ENCODE measurements at places on chromosomes 3 and 15. TPM values are rescaled to one million over a fixed set of nuclear protein-coding genes. Genes with fewer than 3 reads are reported as not detected.

DNA sequence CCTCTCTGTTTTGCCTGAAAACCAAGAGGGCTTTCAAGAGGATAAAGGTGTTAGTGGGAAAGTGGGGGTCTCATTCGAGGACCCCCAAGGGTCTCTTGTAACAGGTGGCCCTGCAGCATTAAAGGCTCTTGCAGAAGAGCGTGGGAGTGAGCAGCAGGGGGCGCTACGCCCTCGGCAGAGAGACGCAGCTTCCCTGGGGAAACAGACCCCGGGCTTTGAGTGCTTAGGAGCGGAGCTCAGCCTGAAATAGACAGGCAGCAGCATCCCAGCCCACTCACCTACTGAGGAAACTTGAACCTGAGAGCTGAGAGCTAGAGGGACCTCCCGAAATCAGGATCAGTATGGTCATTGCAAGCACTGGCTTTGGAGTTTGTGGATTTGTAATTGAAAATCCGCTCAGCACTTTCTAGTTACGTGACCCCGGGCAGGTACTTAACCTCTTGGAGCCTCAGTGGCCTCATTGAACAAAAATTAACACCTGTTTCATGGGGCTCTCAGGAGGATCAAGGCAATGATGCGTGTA is 25.7 kb downstream of the RPLP1 start:
- DNase-seq = peak; percentile 83

DNA sequence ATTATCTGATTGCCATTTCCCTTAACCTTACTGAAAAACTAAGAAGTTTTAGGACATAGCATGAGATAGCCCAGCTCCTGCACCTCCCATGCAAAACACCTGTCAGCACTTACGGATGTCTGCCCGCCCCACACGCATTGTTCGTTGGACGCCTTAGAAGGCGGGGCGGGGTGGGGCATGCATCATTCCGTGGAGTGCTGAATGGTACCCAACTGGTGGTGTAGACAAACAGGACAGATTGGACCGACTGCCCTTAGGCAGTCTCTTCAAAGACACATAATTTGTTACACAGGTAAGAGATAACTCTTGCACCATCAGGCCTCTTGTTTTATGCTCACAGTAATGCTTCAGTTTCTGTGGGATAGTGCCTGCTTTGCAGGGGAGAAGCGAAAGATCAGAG is 93.8 kb downstream of the SMAD6 start:
- DNase-seq = no peak

DNA sequence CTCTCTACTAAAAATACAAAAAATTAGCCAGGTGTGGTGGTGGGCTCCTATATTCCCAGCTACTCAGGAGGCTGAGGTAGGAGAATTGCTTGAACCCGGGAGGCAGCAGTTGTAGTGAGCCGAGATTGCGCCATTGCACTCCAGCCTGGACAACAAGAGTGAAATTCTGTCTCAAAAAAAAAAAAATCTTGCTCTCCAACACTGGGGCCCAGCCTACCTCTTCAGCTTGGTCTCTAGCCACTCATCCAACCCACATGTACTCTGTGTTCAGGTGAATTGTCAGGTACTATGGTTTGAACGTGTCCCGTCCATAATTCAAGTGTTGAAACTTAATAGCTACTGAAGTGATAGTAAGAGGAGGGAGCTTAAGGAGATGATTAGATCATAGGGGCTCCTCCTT is 22.4 kb upstream of the RAB7A start:
- no peak for DNase-seq

- DNase-seq = no peak
These were observed 21.8 kb upstream of the KLHL24 start for GRCh38 chr3:183613366-183614285.

DNA sequence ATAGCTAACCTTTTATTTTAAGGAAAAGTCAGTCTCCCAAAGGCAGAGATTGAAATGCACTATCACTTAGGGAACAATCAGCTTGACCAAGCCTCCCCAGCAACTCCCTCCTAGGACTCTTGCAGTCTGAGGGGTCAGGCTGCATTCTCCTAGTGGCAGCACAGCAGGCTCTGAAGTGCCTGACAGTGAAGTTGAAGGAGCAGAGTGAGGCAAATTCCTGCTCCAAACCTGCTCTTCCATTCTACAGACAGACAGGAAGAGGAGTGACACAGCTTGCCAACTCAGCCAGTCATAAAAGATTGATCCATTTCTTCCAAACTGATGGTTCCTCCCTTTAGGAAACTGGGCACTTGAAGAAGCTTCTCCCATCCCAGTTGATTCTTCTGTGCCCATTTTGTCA is 43.9 kb upstream of the SMAD3 start:
- no peak for DNase-seq

DNA sequence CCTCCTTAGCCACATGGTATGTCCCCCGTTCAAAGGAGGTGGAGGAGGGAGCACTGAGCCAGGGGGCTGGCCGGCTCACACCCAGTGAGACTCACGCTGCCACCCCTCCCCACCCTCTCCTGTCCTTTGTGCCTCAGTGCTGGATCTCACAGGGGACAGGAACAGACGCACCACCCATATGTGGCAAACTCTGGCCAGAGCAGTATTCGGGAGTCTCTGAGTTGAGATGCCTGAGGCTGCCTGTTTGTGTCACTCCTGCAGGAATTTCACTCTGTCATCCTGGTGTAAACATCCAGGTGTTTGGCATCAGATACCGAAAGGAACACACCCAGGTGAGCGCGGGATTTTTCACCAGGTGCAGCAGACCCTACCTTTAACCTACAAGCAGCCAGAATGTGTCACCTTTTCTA is 25.7 kb downstream of the RGMA start:
- DNase-seq = no peak

Gene NEO1
- 35.8 TPM for total RNA-seq

Gene RTP4
- total RNA-seq = 2.8 TPM

Gene OSTN
- total RNA-seq = 1.4 TPM
